ENCODE measurements at places on chromosomes 3 and 15.
A peak's percentile ranks its signal among the peaks of the same experiment; 100 is the strongest.

GRCh38 chr3:50385754-50386153 is 26.4 kb upstream of the TMEM115 start:
- no peak for DNase-seq

DNA sequence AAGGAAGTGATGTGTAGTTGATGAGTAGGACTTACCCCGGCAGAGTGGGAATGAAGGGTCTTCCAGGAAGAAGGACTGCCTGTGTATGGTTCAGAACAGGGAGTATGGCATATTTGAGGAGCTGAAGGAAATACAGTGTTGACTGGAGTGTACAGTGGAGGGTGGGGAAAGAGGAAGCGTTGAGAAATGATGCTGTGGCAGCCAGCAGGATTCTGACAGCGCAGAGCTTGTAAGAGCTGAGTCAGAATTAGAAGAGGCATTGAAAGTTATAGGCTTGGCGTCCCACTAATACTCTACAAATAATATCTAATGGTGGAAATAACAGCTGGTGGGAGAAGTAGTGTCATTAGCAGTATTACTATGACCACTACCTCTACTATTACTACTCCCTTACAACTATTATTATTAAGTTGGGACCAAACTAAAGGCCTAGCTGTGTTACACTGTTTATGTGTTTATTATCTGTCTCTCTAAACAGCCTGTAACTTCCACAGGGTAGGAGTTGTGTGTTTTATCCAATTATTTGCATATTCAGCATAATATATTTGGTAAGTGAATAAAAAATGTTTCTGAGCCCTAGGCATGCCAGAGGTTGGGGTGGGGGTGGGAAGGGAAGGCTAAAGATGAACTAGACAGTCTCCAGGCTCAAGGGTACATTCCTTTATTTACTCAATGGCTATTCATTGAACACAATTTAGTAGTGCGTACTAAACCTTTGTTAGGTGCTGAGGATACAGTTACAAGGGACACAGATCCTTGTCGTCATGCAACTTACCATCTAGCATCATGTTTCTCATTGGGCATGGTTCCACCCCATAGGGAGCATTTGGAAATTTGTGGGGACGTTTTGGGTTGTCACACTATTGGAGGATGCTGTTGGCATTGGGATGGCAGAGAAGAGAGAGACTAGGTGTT is 428.8 kb upstream of the ONECUT1 start:
- no peak for DNase-seq

GRCh38 chr3:186381424-186382216 is 19.6 kb upstream of the DGKG start:
- DNase-seq, result no peak

GRCh38 chr15:50365971-50366370 is 11.0 kb upstream of the GABPB1 start:
- DNase-seq, result no peak

DNA sequence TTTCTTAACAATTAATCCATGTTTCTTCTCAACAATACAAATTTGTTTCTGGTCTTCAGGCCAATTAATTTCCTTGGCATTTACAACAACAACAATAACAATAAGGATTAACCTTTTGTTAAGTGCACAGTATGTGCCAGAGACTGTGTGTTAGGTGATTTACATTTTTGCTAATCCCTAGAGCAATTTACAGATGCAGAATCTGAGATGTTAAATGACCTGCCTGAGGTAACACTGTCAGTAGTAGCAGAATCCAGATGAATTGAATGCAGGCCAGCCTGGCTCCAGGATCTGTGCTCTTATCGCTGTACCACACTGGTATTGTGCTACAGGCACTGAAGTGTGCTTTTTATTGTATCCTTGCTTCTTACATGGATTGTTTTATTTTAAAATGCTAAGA is 122.2 kb downstream of the MEIS2 start:
- no peak for DNase-seq

GRCh38 chr3:51692980-51693395 is 13.9 kb upstream of the GRM2 start:
- DNase-seq, result peak; percentile 24

- no peak for DNase-seq
Observed at GRCh38 chr15:88002706-88003105, 253.8 kb downstream of the NTRK3 start.

DNA sequence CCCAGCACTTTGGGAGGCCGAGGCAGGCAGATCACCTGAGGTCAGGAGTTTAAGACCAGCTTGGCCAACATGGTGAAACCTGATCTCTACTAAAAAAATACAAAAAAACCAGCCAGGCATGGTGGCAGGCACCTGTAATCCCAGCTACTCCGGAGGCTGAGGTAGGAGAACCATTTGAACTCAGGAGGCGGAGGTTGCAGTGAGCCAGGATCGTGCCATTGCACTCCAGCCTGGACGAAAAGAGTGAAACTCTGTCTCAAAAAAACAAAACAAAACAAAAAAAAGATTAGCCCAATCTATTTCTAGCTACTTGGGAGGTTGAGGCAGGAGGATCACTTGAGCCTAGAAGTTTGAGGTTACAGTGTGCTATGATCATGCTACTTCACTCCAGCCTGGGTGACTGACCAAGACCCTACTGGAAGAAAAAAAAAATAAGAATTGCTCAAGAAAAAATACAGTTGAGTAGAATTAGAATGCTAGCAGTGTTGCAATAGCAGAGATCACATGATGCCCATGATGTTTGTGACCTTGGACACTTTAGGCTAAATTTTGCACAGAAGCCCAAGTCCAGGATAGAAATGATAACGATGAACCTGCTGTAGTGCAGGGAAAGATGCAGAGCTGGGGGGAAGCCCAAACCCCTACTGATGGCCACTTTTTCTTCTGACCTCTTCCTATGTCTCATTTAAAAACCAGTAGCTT is 162.2 kb downstream of the LPP start:
- no peak for DNase-seq

DNA sequence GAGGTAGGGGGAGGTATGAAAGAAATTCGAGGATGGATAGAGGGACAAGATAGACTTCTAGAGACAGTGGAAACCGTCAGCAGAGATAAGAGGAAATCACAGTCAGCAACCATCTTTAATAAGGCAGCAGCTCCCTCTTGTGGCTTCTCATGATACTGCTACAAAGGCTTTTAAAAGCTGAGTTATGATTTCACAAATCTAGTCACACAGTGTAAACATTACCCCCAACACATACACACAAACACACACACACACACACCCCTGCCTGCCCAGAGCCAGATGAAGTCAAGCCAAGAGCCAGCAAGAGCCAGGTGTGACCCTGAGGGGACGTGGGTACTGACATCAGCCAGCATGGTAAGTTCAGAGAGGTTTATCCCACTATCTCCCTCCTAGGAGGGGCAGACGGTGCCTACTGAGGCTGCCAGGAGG is 18.9 kb upstream of the TGM5 start:
- DNase-seq, result peak; percentile 26

- DNase-seq, result no peak
Observed at GRCh38 chr15:89576417-89576773, 1.1 kb downstream of the TICRR start.

DNA sequence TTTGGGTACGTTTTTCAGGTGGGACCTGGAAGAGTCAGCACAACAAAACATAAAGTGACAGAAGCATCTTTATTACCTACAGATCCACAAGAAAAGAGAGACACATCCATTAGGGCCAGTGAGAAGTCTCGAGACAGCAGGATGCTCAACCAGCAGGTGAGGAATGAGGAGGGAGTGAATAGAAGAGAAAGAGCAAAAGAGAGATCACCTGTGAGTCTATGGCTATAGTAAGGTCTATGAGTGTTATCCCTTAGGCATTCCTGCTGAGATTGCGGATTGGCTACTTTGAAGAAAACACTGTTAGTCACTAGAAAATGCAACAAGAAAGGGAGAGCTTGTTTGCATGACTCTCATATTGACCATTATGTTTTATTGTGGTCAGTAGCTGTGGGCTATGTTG is 1556.2 kb upstream of the GBE1 start:
- DNase-seq, result no peak

GRCh38 chr3:49916686-49917085 is 12.9 kb downstream of the MON1A start:
- DNase-seq, result no peak

DNA sequence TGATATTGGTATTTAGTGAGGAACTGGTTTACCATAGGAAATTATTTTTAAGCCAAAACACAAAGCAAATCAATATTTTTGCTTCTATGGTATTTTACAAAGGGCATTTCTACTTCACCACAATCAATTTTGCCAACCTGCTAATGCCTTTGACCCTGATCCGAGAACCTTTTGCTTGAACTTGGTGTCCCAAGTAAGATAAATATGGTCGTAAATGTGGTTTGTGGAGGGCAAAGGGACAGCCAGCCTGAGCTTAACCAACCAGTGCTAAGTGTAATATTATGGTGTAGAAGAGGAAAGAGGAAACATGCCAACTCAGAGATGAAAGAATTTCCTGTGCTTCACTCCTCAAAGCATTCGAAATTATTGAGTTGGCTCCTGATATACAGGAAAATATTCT is 148.4 kb downstream of the C3orf38 start:
- DNase-seq, result no peak

- DNase-seq, result no peak
Observed at GRCh38 chr3:45333549-45333948, 54.8 kb upstream of the LARS2 start.

DNA sequence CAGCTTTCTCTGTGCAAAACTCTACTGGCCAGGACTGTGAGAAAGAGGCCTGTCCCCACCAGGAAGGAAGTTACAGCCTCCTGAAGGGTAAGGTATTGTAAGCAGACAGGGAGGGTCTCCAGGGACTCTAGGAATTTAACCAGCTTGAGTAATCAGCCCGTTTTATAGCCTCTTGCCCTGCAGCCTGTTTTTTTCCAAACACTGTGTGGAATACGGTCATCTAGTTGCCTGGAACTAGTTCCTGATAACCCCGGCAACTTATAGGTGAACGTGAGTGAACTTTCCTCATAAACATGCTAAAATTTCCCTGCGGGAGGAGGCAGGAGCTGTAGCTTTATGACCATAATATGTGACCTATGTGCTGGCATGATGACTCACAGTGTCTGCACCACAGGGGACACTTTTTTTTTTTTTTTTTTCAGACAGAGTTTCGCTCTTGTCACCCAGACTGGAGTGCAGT is 60.1 kb upstream of the DAZL start:
- no peak for DNase-seq

DNA sequence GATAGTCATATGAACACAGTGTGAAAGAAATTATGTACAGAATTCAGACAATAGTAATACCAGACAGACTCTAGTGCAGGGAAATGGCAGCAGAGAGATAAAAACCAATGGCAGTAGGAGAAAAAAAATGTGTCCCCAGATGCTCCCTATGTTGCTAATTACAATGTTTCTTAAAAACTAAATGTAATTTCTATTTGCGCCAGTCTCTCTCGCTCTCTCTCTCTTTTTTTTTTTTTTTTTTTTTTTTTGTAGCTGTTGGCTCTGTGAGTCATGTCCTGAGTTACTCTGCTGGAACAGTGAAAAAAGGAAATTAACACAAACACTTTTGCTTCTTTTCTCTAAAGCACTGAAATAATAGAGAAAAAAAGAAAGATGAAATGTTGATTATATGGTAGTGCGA is 871.9 kb downstream of the GBE1 start:
- DNase-seq, result no peak

Data from central memory CD8-positive, alpha-beta T cell (primary cell).